ENCODE measurements at places on chromosomes 6 and 20.

GRCh38 chr6:51908243-51908642 is 179.2 kb downstream of the PKHD1 start:
- no peak for DNase-seq

- DNase-seq, result no peak
Measured at GRCh38 chr6:123598011-123598410, 38.7 kb downstream of the TRDN start.

DNA sequence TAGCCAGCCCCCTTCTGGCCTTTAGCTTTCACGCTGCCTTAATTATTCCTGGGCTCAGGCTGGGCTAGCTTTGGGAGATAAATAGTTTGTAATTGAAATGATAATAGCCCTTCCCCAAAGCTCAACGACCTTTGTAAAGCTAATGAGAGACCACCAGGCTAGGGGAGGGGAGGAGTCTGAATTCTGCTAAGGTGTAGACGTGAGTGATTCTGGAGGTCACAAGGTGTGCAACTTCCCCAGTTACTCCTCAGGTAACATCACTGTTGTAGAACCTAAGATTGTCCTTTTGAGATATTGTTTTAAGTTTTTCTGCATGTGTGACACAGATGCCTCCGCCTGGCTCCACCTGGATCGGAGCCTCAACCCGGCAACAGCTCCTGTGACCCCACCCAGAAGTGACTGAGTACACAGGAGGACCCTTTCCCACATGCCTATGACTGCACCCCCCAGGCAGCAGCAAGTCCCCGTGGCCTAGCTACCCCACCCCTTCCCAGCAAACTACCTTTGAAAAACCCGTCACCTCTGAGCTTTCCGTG is 5.8 kb upstream of the GPR31 start:
- no peak for DNase-seq

DNA sequence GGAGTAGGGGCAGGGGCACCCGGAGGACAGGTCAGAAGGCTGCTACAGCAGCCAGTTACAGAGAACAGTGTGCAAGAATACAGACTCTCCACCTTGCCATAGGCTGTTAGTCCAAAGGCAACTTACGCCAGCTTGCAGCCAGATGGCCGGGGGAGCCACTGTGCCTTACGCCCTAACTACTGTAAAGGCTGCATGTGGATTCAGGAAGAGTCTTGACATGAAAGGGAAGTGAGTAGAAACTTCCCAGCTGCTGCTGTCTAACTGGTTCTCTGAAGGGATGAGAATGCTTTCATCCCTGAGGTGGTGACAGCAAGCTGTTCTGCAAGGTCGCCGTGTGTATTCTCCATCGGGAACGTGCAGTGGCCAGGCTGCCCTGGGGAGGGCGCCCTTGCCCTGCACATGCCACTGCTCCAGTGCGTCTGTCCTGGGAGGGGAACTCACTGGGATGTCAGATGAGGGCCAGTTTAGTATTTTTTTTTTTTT is 46.1 kb downstream of the LYRM4 start:
- DNase-seq, result peak; percentile 16

GRCh38 chr6:168607272-168608112 is 166.5 kb downstream of the SMOC2 start:
- no peak for DNase-seq

DNA sequence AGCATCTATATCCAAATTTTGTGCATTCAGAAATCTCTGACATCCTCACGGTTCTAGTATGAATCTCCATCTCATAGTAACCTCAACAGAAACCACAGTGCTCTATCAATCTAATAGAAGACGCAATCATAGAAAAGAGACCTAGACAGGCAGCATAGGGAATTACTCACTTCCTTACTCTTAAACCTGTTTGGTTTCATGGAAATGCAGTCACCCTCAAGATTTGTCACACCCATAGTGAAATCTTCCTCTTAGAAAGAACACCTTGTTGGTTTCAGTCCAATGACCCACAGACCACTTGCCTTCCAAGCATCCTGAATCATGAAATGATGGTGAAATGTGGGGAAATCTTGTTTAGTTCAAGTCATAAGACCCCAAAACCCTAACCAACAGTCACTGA is 166.1 kb upstream of the PRDM1 start:
- no peak for DNase-seq

- no peak for DNase-seq
Measured at GRCh38 chr20:53227523-53227922, 255.4 kb downstream of the TSHZ2 start.

DNA sequence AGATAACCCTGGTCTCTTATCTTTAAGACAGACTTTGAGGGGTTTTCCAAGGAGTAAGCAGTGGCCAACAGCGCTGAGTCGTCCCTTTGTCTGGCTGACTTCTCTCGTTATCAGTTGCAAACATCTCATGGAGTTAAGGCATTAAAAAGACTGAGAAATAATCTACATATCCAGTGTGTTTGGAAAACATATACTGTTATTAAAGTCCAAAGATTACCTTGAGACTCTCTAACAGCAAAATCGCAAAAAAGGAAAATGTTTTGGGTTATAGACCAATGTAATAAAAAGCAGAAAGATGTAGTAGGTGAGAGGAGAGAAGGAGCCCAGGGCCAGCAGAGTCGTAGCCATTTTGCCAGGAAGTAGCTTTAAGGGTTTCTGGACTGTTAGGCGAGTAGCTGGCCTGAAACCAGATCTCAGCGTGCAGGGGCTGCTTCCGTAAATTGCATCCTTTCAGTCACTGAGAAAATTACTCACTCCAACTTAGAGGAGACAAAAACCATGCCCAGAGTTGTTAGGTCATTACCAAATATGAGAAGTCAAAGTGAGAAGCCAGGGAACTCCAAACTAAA is 24.6 kb downstream of the MYLK4 start:
- DNase-seq, result peak; percentile 14

DNA sequence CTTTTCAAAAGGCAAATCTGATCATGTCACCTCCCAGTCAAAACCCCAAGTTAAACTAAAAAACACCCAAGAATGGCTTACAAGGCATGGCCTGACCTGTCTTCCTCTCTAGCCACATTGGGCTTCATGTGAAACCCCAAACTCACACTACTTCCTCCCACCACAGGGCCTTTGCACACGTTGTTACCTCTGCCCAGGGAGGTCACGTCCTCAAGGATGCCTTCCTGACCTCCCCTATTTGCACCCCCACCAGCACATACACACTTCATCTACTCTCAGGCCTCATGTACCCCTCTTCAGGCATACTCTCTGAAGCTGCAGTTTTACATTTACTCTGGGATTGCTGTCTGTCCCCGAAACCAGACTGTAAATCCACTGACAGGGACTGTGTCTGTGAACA is 6.1 kb downstream of the EZR start:
- no peak for DNase-seq

DNA sequence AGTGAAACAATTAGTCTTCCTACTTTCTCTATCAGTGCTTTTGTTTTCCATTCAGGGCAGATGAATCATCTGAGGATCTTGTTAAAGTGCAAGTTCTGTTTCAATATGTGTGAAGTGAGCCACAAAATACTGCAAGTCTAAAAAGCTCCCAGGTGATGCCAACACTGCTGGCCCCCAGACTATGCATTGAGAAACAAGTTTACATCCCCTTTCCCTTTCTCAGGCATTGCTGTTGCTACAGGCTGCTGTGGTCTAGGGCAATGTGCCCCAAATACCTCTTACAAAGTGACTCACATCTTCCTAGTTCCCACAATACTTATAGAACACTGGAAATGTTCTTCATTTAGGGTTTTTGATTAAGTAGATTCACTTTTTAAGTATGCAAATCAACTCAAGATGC is 31.8 kb downstream of the ABRACL start:
- no peak for DNase-seq

- DNase-seq, result no peak
Measured at GRCh38 chr6:76770281-76770680, 693.0 kb downstream of the HTR1B start.

- DNase-seq, result no peak
Measured at GRCh38 chr20:41370176-41370575, 3.6 kb upstream of the EMILIN3 start.

GRCh38 chr6:22906091-22906549 is 336.8 kb downstream of the HDGFL1 start:
- peak; percentile 35 for DNase-seq

DNA sequence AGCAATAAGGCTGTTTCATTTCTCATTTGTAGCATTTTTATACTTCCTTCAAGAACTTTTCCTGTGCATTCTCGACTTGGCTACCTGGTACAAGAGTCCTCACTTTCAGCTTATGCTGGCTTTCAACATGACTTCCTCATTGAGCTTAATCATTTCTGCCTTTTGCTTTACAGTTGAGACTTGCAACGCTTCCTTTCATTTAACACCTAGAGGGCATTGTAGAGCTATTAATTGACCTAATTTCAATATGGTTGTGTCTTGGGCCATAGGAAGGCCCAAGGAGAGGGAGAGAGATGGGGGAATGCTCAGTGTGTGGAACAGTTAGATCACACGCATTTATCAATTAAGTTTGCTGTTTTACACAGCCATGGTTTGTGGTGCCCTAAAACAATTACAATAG is 37.2 kb downstream of the SLC22A2 start:
- no peak for DNase-seq

DNA sequence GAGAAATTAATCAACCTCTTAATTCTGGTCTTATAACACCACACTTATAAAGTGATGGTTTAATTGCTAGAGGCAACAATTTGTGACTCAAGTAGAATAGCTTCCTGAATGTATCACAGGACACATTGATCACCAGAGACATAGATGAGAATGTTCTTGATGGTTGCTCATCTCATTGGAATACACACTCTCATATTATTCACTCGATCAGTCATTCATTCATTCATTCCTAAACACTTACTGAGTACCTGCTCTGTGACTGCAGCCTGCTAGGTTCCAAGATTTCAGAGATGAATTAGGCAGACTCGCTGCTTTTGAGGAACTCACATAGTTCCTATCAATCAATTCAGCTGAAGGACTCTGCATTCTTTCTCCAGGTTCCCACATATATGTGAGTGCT is 365.1 kb upstream of the SOX4 start:
- no peak for DNase-seq

DNA sequence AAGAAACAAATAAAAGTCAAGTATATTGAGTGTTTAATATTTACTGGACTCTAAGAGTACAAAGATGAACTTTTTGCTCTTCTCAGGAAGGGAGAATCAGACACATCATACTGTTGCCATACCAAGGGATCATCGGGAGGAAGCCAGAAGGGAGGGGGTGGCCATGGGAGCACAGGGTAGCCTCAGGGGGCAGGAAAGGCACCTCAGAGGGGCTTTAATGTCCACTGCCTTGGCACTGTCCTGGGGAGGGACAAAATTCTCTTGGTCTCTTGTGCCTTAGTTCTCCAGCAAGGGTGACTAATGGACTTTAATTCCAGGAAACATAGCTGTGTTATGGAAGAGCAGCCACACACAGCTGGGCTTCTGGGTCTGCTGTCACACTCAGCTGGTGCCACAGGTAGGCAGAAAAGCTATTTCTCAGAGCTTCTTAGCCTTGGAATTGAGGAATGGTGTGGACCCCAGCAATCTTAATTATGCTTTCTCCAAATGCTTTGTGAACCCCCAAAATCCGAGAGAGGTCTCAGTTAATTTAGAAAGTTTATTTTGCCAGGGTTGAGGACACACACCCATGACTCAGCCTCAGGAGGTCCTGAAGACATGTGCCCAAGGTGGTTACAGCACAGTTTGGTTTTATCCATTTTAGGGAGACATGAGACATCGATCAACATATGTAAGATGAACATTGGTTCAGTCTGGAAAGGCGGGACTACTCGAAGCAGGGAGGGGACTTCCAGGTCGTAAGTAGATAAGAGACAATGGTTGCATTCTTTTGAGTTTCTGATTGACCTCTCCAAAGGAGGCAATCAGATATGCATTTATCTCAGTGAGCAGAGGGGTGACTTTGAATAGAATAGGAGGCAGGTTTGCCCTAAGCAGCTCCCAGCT is 53.2 kb downstream of the MRAP2 start:
- no peak for DNase-seq

DNA sequence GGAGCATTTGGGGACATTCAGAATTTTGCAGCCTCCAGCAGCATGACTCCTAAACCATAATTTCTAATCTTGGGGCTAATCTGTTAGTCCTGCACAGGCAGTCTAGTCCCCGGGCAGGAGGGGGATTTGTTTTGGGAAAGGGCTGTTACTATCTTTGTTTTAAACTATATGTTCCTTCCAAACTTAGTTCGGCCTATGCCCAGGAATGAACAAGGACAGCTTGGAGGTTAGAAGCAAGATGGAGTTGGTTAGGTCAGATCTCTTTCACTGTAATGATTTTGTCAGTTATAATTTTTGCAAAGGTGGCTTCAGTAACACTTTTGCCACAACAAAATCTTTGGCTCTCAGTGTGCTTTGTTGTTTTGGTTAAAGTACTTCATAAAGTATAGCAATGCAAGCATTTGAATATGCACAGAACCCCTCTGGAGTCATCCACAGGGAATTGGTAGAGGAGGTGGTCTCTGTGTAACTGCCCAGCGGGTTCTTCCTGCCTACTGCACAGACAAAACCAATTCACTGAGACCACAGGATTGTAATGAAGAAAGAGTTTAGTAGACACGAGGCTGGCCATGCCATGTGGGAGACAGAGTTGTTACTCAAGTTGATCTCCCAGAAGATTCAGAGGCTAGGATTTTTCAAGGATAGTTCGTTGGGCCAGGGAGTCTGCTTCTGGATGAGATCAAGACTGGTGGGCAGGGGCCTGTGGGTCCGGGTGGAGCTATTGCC is 224.1 kb upstream of the MYLIP start:
- no peak for DNase-seq

DNA sequence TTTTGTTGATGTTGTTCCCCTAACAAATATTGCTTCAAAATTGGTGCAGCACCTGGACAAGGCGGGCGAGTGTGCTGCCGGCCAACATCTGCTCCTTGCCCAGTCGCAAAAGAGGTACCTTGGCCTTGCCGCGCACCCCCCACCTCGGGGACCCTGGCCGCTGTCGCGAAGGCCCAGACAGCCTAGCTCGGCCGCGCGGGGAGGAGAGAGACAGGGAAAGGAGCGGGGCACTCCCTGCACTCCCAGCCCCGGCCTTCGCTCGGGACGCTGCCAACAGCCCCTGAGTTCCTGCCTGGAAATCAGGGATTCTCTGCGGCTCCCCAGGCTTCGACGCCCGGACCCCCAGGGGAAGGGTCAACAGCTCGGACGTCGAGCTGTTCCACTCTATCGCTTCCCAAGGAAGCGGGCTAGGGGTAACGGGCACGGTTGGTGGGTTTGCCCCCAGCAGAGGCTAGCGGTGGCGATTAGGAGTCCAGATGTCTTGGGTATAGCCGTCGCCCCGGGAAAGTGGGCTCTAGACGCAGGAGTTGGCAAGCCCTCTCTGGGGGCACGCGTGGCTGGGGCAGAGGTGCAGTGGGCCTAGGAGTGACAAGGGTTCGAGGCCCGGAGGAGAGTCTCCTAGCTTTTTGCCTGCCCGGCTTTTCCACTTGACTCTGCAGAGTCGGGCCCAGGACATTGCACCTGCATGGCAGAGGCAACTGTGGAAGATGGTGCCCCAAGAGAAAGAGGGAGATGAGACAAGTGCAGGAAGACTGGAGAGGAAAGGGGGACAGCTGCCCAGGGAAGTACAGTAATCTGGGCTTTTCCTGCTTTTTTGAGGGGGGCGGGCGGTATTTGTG is 8.2 kb downstream of the POU3F2 start:
- DNase-seq, result no peak

DNA sequence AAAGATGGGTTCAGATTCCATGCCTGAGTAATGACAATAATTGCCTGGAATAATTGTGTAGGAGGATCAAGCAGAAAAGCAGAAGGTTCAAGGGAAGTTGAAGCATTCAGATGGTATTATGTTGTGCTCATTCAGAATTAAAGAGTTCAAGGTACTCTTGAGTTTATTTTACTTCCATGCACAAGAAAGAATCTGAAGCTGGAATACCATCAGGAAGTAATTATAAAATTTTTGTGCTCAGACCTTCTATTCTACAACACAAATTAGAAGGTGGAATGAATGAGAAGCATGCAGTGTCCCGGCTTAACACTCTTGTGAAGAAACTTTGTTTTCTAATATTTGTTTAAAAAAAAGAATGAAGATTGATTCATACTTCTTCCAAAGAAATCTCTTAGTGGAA is 139.4 kb upstream of the ENPP5 start:
- DNase-seq, result no peak

All from urothelium cell line (cell line).